ENCODE measurements at places on chromosomes 7 and 10. TPM values are rescaled to one million over a fixed set of nuclear protein-coding genes. Genes with fewer than 3 reads are reported as not detected.

KLF14 gene
- total RNA-seq = 0.31 TPM

PDE1C gene
- 2.8 TPM for total RNA-seq

SPDYE3 gene
- total RNA-seq = not detected

ANAPC16 gene
- 67.7 TPM for total RNA-seq

CNNM1 gene
- total RNA-seq = 1.6 TPM

CALML3 gene
- total RNA-seq = not detected

IQUB gene
- total RNA-seq = 0.81 TPM

TMEM243 gene
- total RNA-seq = 17.0 TPM

FKBP6 gene
- not detected for total RNA-seq

NKX1-2 gene
- not detected for total RNA-seq

RNF133 gene
- 1.3 TPM for total RNA-seq

WEE2 gene
- not detected for total RNA-seq

INMT gene
- total RNA-seq = 4.2 TPM

SPDYE5 gene
- not detected for total RNA-seq

BAMBI gene
- total RNA-seq = 2.3 TPM

CUZD1 gene
- 958 TPM for total RNA-seq

ACSL5 gene
- total RNA-seq = 3.3 TPM

SLC18A2 gene
- total RNA-seq = 0.51 TPM

PON1 gene
- not detected for total RNA-seq

PODXL gene
- total RNA-seq = 51.6 TPM

UCMA gene
- total RNA-seq = not detected

RASA4 gene
- 11.5 TPM for total RNA-seq

AGR2 gene
- total RNA-seq = 13.7 TPM

NUTM2D gene
- total RNA-seq = 2.2 TPM

NMT2 gene
- 4.7 TPM for total RNA-seq

AZGP1 gene
- total RNA-seq = 232 TPM

MTERF1 gene
- total RNA-seq = 5.6 TPM

SPDYE6 gene
- not detected for total RNA-seq

SPDYE16 gene
- total RNA-seq = 0.31 TPM

LRIT1 gene
- total RNA-seq = not detected

NKX2-3 gene
- total RNA-seq = 0.28 TPM

ADAM22 gene
- 1.7 TPM for total RNA-seq

WDR86 gene
- 1.4 TPM for total RNA-seq

ACTL6B gene
- 0.64 TPM for total RNA-seq

SCRN1 gene
- 34.4 TPM for total RNA-seq

CALHM3 gene
- total RNA-seq = 0.56 TPM

CLCN1 gene
- total RNA-seq = not detected

SP8 gene
- not detected for total RNA-seq
